Ammon's horn (tissue), 1 donor: ENCODE measurements at places on chromosomes 2 and 18.
A peak's percentile ranks its signal among the peaks of the same experiment; 100 is the strongest.

DNA sequence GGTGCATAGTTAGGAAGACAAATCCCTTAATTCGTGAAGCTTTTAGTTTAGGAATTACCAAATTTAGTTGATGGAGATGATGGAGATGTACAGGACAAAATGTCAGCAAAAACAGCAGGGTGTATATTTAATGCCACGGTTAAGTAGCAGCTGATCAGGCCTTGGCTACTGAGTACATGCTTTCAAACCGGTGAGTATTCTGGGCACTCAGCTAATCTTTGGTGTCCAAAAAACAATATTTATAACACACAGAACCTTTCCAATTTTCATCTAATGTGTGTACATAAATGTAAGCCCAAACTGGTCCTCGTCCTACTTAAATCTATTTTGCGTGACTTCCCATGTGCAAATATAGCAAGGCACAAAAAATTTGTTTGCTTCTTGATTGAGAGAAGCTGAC is 703.4 kb upstream of the LINC00305 start:
- no peak for DNase-seq

DNA sequence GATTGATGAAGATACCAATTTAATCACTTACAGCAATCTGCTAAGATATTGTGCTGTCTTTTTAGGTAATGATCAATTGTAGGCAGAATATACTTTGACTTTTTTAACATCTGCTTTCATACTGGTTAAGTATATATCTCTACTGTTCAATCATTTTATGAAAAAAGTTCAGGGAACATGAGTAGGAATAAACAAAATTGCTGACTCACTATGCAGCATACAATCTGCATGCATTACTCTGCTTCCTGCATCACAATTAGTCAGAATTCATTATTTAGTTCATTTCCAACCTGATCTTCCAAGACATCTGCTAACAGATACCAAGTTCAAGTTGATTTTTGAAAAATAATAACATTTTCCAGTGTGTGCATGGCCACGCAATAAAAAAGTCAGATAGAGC is 1430.4 kb upstream of the LRRTM1 start:
- DNase-seq: no peak

GRCh38 chr2:223528036-223528435 is 74.1 kb downstream of the SCG2 start:
- peak; percentile 35 for DNase-seq

DNA sequence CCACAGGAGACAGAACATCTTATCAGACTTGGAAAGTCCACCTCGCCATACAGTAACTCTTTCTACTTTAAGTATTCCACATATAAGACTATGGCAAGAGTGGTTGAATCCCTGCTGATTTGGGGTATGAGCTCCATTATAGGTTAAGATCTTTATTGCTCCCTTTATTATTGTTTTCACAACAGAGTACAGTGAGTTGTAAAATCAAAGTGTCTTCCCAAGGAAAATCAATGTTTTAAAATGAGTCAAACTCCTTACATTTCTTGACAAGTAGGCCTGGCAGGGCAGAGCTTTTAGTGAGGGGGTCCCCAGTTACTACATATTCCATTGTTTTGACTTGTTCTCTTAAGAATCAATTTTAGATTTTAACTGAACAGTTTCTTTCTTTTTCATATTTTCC is 49.6 kb upstream of the STAT1 start:
- DNase-seq: no peak

DNA sequence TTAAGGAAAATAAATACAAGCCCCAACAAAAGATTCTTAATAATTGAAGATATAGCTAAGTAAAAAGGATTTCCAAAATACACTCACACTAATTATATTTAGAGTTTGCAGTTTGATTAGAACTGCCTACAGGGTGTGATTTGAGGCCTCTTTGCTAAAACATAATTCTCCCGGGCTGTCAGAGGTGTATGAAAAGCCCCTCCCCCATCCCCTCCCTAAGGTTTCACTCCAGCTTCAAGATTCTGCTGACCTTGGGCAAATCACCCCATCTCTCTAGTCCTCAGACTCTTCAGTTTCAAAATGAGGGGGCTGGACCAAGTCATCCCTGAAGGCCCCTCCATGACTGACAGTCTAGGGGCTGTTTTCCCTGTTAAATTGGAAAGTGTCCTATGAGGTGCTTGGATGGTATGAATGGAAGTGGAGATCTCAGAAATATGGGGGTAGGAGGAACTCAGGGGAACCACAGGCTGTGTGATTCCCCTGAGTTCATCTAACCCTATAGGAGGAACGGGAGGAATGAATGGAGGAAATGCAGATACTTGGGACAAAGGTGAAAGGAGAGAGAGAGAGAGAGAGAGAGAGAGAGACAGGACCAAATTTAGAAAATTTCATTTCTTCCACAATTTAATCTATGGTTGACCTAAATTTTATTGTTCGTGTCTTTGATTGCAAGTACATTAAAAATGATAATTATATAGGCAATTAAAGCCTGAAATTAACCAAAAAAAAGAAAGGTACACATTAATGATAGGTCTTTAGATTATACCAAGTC is 107.5 kb downstream of the SPP2 start:
- no peak for DNase-seq

GRCh38 chr18:13386891-13387801 is 168.6 kb downstream of the LDLRAD4 start:
- no peak for DNase-seq

- DNase-seq: no peak
Observed at GRCh38 chr18:32264401-32264800, 74.6 kb downstream of the MEP1B start.

DNA sequence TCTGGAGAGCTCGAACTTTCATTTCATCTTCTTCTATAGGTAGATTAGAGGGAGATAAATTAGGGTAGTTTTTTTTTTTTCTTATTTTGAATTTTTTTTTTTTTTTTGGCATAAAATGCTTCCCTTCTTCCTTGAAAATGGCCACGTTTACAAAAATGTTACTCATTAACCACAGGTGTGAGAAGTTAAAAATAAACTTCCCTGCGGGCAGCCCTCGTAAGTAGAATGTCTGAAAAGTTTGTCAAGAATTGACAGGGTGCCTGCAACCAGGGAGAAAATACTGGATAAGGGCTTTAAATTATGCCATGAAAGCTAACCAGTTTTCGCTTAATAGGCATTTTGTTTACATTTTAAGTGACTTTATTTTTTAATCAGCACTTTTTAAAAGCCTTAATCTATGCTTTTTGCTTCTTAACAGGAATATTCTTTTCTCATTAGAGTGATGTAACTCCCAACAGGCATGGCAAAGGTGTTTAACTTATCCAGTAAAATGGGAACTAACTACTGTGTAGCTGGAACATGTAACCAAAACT is 4.2 kb upstream of the FN1 start:
- no peak for DNase-seq

GRCh38 chr2:154374416-154374815 is 324.1 kb upstream of the KCNJ3 start:
- no peak for DNase-seq

DNA sequence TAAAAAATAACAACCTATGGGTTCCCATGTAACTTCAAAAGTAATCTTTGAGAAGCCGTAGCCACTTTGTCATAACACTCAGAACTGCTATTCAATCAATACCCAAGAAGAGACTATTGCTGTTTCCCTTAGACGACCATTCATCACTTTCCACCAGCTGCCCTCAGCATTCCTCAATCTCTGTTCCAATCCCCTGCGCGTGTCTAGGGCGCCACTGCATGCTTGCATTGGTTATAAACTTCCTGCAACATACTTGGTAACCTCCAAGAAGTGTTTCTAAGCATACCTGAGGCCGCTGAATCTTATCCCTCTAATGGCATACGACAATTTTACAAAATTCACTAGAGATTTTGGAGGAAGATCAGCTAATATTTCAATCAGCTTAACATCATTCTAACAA is 134.2 kb downstream of the LAMA1 start:
- no peak for DNase-seq

DNA sequence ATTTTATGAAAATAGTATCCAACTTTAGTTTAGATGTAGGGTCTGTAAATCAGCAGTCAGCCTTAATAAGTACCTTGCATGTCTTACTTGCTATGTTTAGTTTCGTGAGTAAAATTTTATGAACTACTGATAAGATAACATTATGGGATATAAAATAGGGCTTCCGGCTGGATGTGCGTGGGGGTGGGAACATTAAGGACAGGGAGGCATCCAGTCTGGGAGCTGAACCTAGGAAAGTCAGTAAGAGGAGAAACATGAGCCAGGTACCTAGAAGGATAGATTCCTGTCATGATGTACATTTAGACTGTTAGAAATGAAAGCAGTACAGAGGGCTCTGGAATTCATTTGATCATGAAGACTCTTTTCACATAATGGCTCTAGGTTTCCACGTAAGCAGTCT is 12.7 kb upstream of the KCNJ13 start:
- no peak for DNase-seq

DNA sequence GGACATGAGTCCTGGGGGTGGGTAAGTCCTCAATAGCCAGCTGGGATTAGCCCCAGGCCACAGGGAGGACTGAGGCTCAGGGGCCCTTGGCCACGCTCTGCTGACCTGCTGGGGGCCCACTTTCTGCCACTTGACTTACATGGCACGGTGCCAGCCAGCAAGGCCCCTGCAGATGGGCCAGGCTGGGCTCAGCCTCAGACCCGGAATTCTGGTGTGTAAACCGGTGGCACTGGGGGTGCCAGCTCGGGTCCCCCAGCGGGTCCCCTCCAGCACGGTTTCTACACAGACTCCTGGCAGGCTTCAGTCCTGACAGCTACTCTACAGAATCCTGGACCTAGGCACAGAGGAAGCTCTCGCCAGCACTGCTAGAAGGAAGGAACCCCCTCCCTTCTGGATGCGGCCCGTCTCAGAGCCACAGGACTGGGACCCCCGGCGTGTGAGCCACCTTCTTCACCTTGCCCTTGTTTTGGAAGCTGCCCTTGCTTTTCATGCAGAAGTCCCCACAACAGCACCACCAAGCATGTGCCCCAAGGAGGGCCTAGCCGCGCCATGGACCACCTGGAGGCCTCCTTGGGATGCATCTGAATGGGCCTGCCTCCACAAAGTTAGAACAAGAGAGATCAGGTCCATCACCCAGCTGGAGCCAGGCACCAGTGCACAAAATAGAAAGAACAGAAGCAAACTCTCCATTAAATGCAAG is 8.0 kb downstream of the HDAC4 start:
- no peak for DNase-seq

DNA sequence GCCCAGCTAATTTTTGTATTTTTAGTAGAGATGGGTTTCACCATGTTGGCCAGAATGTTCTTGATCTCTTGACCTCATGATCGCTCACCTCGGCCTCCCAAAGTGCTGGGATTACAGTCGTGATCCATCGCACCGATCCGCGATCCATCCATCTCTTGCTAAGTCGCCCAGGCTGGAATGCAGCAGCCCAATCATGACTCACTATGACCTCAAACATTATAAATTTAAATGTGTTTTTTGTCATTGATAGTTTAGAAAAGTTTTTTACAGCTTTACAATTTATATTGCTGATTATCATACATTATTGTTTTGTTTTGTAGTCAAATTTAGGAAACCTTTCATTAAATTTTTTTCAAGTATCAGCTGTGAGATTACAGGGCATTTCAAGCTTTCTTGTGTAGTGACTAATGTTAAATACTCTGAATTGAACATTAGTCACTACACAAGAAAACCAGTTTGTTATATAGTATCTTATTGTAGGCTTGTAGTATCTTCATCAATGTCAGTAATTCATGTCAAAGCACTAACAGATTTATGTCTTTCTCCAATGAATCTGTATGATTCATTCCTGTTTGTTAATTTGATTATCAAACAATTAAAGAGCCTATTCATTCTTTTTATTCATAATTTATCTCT is 37.5 kb downstream of the NR4A2 start:
- DNase-seq: no peak

DNA sequence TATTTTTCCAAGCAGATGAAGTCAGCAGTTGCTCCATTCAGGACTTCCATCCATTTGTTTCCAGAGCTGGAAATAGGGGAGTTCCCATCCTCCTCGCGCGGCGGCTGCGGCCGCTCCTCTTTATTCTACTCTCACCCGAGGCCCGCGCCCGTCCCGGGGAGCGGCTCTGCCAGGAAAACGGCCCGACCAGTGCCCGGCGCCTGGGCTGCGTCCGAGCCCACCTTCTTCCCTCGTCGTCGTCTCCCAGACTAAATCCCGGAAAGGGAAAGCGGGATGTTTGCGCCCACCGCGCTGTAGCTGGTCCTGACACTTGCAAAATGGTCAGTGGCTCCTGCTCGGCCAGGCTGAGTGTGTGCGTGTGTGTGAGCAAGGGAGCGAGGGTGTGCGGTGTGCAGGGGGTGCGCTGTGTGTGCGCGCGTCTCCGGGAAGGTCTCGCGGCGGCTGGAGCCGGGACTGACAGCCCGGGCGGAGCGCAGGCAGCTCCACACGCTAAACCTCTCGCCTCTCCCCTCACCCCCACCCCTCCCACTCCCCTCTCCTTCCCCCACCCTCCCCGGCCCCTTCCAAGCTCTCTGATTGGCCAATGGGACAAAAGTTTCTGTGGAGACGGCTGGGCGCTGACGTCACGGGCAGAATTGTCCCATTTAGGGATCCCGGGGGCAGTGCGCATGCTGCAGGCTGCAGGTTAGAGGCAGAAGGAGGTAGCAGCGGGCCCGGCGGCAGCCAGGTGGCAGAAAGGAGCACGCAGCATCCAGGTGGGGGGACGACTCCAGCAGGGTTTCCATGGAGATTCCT is at the start of gene NOL4:
Gene NOL4 (minus strand): TSS at position 491 of the 795 bp plus-strand sequence. CDS start 1,660 bp downstream, outside the sequence.
- peak; percentile 88 for DNase-seq

GRCh38 chr2:223731503-223731902 is 105.9 kb downstream of the AP1S3 start:
- DNase-seq: no peak

- no peak for DNase-seq
Observed at GRCh38 chr2:218992196-218992595, 1.0 kb downstream of the CRYBA2 start.

GRCh38 chr2:30443081-30443480 is 4.0 kb upstream of the LCLAT1 start:
- no peak for DNase-seq

DNA sequence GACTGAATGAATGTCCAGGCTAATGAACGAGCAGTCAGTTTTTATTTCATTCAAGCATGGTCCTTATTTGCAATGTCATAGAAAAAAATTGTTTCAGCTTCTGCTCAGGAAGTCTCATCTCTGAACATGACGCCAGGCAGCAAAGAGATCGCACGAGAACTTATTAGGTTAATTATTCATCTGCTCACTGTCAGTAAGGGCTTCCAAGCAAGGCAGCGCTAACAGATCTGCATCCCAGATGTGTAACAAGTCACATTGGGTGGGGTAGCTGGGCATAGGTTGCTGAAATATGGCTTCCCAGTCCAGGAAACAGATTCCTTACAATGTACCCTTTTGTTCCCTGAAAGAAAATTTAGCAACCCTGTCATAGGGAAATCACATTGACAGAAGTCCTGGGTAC is 63.5 kb downstream of the ANKRD44 start:
- DNase-seq: no peak
